Activated CD8-positive, alpha-beta memory T cell treated with anti-CD3 and anti-CD28 coated beads for 24 hours (primary cell): ENCODE measurements at places on chromosomes 16 and 17.

- DNase-seq: peak; percentile 21
These were observed 3.5 kb downstream of the CD300LB start for GRCh38 chr17:74527756-74528155.

DNA sequence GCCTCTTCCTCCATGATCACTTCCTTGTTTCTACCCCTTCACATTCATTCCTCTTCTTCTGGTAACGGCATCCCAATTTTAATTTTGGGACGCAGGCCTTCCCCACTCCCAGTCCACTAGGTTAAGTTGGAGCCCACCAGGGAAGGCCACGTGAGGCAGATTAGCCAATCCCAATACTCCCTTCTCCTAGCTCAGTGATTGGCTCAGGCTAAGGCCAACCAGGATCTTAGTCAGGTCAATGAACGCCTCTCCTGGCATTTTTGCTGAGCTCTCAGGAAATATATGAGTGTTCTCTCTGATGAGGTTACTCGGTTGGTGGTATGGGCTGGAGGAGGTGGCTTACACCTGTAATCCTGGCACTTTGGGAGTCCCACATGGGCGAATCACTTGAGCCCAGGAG is 15.4 kb downstream of the SEZ6L2 start:
- no peak for DNase-seq

DNA sequence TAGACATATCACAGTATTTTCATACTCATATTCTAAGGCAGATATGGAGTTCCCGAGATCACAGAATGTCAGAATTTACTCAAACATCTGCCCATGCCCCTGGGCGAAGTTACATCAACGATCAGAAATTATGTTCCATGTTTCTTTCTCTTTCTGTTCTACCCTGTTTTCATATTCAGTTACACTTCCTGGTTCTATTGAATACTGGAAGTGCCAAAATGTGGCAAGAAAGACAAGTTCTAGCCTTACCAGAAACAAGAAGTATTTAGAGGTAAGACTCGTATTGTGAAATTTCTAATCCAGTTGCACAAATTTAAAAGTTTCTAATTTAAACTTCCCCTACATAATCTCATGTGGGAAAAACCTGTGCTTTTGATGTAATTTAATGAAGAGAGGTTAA is 36.1 kb downstream of the KCNJ2 start:
- DNase-seq: no peak

DNA sequence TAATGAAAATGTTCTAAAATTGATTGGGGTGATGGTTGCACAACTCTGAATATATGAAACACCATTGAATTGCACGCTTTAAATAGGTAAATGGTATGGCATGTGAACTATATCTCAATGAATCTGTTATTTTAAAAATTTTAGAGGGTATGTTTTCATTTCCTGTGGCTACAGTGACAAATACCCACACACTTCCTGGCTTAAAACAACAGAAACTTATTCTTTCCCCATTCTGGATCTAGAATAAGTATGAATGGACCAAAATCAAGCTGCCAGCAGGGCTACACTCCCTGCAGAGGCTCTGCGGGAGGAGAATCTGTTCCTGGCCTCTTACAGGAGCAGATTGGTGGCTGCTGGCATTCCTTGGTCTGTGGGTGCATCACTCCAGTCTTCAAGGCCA is 11.3 kb upstream of the PECAM1 start:
- no peak for DNase-seq

DNA sequence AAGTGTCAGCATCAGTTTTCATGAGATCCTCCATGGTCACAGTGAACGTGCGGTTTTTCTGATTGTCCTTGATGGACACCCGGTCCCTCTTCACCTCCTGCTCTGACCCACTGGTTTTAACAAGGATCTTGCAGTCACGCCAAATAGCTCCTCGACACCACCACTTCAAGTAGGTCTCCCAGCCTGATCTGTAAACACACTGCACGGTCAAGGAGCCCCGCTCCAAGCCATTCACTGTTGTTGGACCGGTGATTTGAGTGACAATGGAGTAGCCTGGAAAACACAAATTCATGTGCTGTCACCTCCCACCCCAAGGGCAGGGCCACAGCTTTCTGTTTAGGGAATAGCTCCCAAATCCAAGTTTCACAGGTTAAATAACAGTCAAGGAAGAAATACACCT is 8.2 kb downstream of the CD300LF start:
- no peak for DNase-seq

GRCh38 chr16:66304151-66304550 is 62.3 kb upstream of the CDH5 start:
- DNase-seq: peak; percentile 35

- DNase-seq: no peak
These were observed 79.9 kb upstream of the CRHR1 start for GRCh38 chr17:45704251-45704650.

DNA sequence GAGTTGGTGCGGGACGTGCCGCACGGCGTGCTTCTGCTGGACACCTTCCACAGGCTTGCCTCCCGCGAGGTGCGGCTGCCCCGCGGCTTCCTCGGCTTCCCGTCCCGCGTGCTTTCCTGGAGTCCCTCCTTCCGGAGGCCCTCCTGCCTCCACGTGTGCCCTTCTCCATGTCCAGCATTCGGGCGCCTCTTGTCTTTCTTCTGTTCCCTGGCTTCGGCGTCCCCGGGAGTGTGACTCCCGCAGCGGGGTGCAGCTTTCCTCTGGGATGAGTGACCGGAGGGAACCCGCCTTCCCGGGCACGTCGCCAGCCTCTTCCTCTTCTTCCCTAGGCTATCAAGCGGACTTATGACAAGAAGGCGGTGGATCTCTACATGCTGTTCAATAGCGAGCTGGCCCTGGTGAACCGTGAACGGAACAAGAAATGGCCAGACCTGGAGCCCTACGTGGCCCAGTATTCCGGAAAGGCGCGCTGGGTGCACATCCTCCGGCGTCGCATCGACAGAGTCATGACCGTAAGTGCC is 23.0 kb downstream of the DNAH2 start:
- no peak for DNase-seq

DNA sequence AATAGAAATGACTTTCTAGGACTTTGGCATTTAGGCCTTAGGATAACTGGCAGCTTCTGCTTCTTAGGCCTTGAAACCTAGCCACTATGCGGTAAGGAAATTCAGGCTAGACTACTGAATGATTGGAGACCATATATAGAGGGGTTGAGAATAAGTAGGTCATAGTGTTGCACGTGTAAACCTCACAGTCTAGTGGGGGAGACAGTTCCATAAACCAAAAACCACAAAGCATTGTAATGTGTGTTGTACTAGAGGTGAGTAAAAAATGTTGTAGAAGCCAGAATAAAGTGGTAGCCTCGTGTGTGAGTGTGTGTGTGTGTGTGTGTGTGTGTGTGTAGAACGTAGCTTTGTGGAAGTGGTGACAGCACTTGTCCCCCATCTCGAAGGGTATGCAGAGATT is 188.5 kb downstream of the MAP2K6 start:
- DNase-seq: no peak

- no peak for DNase-seq
These were observed 29.2 kb downstream of the ATPAF2 start for GRCh38 chr17:18009609-18010420.

GRCh38 chr17:28898527-28898955 is 1.0 kb upstream of the FLOT2 start:
- DNase-seq: no peak

GRCh38 chr17:56505154-56505756 is 88.2 kb upstream of the NOG start:
- DNase-seq: no peak

GRCh38 chr16:89133457-89134127 is 38.0 kb upstream of the CDH15 start:
- no peak for DNase-seq

GRCh38 chr17:46925185-46925868 is 2.4 kb downstream of the GOSR2 start:
- DNase-seq: no peak

GRCh38 chr17:76791053-76791980 is 53.4 kb downstream of the MFSD11 start:
- peak; percentile 67 for DNase-seq

- DNase-seq: no peak
These were observed 28.3 kb upstream of the TEX2 start for GRCh38 chr17:64291268-64291851.

DNA sequence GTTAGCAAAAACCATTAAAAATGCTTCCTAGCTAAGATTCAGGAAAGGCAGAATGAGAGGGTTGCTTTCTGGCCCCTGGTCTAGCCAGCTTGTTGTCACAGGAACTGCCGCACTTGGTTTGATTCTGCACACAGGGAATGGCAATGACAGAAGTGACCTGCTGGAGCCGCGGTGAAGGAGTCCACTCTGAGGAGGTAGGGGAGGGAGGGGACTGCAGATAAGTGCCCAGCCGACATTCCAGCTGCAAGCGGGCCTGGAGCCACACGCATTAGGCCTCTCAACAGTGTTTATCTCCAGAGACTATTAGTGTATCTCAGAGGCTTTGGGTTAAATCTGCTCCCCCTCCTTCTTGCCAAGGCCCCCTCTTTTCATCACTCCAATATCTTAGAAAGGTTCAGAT is 38.6 kb downstream of the CDRT15 start:
- DNase-seq: no peak

DNA sequence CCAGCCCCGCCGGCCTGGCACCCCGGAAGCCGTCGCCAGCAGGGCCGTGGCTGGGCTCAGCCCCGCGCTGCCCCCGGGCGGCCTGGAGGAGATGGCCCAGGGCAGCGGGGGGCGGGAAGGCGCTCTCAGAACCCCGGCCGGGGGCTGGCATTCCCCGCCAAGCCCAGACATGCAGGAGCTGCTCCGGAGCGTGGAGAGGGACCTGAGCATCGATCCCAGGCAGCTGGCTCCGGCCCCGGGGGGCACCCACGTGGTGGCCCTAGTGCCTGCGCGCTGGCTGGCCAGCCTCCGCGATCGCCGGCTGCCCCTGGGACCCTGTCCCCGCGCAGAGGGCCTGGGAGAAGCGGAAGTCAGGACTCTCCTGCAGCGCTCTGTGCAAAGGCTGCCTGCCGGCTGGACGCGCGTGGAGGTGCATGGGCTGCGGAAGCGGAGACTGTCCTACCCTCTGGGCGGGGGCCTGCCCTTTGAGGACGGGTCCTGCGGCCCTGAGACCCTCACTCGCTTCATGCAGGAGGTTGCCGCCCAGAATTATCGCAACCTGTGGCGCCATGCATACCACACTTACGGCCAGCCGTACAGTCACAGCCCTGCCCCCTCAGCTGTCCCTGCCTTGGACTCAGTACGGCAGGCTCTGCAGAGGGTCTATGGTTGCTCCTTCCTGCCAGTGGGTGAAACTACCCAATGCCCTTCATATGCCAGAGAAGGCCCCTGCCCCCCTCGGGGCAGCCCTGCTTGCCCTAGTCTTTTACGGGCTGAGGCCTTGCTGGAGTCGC is 551 bp downstream of the WDR81 start:
- DNase-seq: no peak

GRCh38 chr16:20382202-20382948 is 22.2 kb downstream of the PDILT start:
- DNase-seq: no peak

DNA sequence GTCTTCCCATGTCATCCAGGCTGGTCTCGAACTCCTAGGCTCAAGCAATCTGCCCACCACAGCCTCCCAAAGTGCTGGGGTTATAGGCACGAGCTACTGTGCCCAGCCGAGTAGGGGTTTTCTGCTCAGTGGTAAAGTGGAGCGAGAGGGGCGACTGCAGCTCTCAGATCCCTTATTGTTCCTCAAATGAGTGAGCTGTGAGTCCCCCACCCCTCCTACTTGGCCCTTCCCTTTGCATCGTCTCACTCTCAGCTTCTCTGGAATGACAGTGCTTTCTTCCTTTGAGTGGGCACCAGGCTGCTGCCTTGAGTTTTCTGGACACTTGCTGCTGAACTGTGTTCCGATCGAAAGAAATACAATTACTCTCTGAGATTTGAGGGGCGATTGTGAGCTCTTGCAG is 63.5 kb downstream of the MSI2 start:
- no peak for DNase-seq

DNA sequence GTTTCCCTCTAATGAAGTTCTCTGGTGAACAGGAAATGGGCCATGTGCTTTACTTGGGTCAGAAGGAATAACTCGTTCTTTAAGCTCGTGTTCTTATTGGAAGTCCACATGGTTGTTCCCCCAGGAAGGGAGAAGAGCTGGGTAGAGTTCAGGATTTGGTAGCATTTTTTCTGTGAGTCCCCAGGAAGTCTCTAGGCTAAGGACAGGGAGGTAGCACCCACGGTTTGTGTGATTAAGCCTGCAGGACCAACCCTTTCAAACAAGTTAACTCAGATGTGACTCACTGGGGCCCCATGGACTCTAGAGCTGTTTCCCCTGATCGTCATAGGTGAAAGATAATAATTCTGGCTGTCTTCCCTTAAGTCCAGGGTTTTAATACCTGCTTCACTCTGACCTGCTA is 16.4 kb downstream of the SAP30BP start:
- DNase-seq: no peak

DNA sequence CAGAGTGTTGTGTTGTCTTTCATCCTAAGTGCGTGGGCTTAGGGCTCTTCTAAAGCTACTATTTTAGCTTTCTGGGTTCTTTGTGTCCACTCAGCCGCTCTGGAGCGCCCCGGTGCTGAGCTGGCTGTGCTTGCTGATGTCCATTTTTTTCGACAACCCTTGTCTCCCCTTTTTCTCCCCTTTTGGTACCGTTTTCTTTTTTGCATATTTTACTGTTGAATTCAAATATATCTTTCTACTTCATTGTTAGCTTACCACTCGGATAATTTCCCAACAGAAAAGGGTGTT is 1.2 kb downstream of the SRRM2 start:
- no peak for DNase-seq

DNA sequence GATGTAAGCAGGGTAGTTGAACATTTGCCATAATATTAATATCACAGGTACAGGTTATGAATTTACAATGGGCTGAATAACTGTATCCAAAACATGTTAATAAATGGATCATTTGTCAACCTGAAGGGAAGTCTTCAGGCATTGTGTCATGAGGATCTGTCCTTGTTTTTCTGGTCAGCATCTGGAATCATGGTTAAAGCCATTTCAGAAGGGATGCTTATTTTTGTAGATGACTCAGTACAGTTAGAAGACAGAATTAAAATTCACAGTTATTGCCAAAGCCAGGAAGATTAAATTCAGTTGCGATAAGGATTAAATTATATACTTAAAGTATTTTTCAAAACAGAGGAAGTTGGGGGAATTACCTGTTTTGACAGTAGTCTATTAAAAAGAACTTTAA is 8.0 kb downstream of the PSMD11 start:
- no peak for DNase-seq

DNA sequence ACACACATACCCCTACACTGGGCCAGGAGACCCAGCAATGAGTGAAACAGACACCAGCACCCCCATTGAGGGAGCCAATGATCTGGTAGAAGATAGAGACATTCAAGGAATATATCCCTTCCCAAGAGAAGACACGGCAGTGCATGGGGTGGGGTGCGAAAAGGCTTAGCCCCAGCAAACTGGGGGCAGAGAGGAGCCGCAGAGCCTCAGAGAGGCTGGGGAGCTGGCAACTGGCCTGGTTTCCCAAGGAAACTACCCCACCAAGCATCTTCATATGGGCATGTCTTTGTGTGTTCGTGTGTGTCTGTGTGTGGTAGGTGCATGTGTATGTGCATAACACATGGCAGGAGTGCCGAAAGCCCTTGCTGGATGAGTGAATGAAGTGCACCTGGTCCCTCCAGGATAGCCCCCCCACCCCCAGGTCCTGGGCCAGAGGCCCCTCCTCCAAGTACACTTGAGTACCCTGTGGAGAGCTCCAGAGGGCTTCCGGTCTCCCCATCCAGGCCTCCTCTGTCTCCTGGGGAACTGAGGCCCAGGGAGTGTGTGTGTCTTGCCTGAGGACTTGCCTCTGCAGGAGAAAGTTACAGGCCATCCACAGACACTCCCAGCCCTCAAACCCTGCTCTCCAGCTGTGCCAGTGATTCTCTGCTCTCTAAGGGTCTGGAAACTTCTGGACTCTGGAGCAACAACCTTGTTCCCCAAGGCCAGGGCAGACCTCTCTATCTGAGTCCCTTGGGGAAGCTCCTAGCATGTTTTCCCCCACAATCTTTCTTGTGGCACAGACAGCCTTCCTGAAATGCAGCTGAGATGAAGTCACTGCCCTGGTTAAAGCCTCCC is 15.9 kb downstream of the TBX2 start:
- no peak for DNase-seq
